ENCODE measurements at places on chromosomes 13 and 19.
A peak's percentile ranks its signal among the peaks of the same experiment; 100 is the strongest.

DNA sequence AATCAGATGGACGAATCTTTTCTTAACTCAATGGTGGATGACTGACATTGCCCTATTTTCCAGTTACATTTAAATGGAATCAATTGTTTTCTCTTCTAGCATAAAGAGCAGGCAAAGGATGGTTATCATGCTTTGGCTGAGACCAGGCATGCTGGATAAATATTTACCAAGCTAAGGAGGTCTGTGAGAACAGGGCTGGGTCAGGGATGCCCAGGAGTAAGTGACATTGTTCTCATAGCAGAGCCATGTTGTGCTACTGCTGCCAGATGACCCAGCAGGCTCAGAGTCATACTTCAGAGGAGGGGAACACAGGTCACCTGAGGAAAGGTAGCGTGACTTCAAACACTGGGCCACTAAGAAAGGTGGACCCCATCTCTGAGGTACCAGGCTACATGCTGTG, 116.0 kb upstream of the RNF113B start:
- H3K27me3 ChIP-seq = no peaks in the 10 kb centered on the region
- H3K36me3 ChIP-seq = no peaks in the 10 kb centered on the region
- peak; percentile 66 for DNase-seq
- H3K4me1 ChIP-seq = peaks cover 14% of the 10 kb centered on the region
- no peak overlapping the region for H3K27ac ChIP-seq

GRCh38 chr13:55660851-55661250, 1479.9 kb upstream of the PRR20A start:
- no peak overlapping the region for H3K27ac ChIP-seq
- no peak overlapping the region for H3K4me3 ChIP-seq
- no peaks in the 10 kb centered on the region for H3K27me3 ChIP-seq
- no peaks in the 10 kb centered on the region for H3K36me3 ChIP-seq
- DNase-seq = peak; percentile 37

GRCh38 chr19:47058621-47059022, 10.2 kb upstream of the TMEM160 start:
- peaks cover under 1% of the 10 kb centered on the region for H3K36me3 ChIP-seq
- H3K4me1 ChIP-seq = peaks cover 9% of the 10 kb centered on the region
- DNase-seq = no peak
- no peak overlapping the region for H3K27ac ChIP-seq
- H3K27me3 ChIP-seq = no peaks in the 10 kb centered on the region

DNA sequence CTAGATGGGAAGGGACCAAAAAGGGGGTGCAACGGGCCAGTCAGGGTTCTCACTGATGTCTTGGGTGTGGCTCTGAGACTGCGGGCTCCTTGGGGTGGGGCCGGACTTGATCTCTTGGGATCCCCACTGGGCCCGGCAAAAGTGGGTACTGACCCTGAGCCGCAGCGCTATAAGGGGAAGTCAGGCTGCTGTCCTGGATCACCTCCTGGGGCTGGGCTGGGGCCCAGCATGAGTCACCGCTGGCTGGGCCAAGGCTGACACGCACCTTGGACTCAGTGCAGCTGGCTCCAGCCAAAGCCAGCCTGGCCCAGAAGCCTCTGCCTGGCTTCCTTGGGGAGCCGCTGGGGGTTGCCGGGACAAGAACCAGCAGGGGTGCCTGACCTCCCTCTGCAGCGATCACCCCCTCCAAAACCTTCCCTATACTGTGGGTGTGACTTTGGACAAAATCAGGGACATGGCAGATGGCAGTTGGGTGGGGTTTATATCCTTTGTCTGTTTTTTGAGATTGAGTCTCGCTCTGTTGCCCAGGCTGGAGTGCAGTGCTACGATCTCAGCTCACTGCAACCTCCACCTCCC, 617 bp upstream of the IQCN start:
- H3K36me3 ChIP-seq = peaks cover 29% of the 10 kb centered on the region
- DNase-seq = peak; percentile 94
- H3K4me3 ChIP-seq = no peak overlapping the region
- H3K27me3 ChIP-seq = no peaks in the 10 kb centered on the region

DNA sequence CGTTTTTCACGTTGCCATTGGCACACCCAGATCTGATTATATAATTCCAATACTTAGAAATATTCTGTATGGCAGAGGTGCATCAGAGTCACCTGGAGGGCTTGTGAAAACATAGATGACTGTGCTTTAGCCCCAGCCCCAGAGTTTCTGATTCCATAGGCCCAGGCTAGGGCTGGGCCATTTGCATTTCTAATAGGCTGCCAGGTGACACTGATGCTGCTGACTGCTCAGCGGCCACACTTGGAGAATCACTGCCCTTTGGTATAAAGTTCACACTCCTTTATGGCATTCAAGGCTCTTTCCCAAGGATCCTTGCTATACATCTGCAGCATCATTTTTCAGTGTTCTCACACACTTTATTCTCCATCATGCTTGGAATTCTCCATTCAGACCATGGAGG, 137.1 kb downstream of the AKAP11 start:
- no peaks in the 10 kb centered on the region for H3K36me3 ChIP-seq
- no peaks in the 10 kb centered on the region for H3K4me1 ChIP-seq
- H3K27me3 ChIP-seq = no peaks in the 10 kb centered on the region
- DNase-seq = no peak
- no peak overlapping the region for H3K4me3 ChIP-seq

DNA sequence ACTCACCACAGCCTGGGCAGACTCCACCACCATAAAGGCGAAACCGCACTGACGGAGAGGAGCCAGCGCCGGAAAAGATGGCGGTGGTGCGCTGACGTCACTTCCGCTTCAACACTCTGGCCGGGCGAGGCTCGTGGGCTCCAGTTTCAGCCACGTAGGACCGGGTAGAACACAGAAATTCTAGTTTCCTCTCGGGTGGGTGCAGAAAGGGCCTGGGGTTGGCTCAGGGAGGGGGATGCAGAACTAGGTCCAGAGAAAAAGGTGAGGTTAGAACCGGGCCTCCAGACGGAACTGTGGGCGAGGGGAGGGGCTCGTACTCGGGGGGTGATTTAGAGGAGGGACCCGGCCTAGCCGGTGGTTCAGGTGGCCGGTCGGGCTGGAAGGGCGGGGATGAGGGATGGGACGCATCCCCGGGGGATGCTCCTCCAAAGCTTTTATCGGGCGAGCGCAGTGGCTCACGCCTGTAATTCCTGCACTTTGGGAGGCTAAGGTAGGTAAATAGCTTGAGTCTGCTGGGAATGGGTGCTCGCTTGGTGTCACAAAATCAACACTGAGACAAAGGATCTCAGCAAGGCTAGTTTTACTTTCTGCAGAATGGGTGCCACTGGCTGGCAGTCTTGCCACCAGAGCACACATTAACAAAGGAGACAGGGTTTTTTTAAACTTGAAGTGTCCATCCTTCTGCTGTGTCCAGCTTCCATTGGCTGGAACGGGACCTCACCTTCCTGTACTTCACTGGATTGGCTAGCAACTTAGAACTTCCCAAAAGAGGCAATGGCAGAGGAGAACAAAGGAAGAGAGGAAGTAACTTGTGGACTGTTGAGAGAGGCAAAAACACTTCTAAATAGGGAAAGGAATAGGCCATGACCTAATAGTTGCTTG, at the start of gene ZNF561:
Gene ZNF561 (minus strand): TSS at position 77 of the 882 bp plus-strand sequence. CDS start 1,776 bp downstream, outside the sequence.
- peaks cover 26% of the 10 kb centered on the region for H3K36me3 ChIP-seq
- H3K4me1 ChIP-seq = peaks cover 41% of the 10 kb centered on the region
- H3K4me3 ChIP-seq = peak within 1 kb of the TSS; percentile 74

- no peak overlapping the region for H3K27ac ChIP-seq
- H3K36me3 ChIP-seq = peaks cover 19% of the 10 kb centered on the region
Observed at GRCh38 chr19:7371001-7371400, 22.3 kb downstream of the ARHGEF18 start.

DNA sequence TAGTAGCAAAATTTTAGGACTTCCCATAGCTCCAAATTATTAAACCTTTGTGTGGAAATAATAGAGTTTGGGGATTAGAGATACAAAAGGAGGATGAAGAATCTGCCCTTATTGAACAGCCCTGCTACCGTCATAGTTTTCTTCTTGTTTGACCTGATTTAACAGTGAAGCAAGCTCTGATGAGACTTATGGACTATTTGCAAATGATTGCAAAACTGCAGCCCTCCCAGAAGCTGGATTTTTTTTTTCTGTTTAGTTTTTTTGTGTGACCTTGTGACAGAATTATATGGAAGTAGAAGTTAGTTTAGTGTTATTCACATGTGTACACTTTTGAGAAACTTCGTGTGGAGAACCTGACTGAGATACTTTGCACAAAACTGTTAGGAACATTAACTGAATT, 267.8 kb downstream of the KCNRG start:
- H3K27ac ChIP-seq = no peak overlapping the region
- H3K4me1 ChIP-seq = peaks cover 4% of the 10 kb centered on the region
- no peaks in the 10 kb centered on the region for H3K27me3 ChIP-seq
- no peak for DNase-seq
- no peak overlapping the region for H3K4me3 ChIP-seq
- H3K36me3 ChIP-seq = no peaks in the 10 kb centered on the region

GRCh38 chr13:81565849-81566248, 1224.9 kb upstream of the SPRY2 start:
- H3K27ac ChIP-seq = no peak overlapping the region
- DNase-seq = no peak
- H3K36me3 ChIP-seq = no peaks in the 10 kb centered on the region

- no peaks in the 10 kb centered on the region for H3K27me3 ChIP-seq
- no peak overlapping the region for H3K27ac ChIP-seq
- no peaks in the 10 kb centered on the region for H3K36me3 ChIP-seq
- no peak overlapping the region for H3K4me3 ChIP-seq
- H3K4me1 ChIP-seq = peaks cover 10% of the 10 kb centered on the region
- no peak for DNase-seq
Observed at GRCh38 chr13:52004511-52005170, 6.6 kb downstream of the ATP7B start.
